Caco-2 (cell line): ENCODE measurements at places on chromosomes 7 and 10. TPM values are rescaled to one million over a fixed set of nuclear protein-coding genes. Genes with fewer than 3 reads are reported as not detected.

GRCh38 chr7:142301923-142302550 lies 44.2 kb upstream of the PRSS58 start:
- no peaks in the 10 kb centered on the region for H3K36me3 ChIP-seq
- H3K27ac ChIP-seq: no peak overlapping the region
- no peak overlapping the region for H3K4me3 ChIP-seq
- no peak for DNase-seq
- no peaks in the 10 kb centered on the region; the same call in 1 of the 2 replicates for H3K27me3 ChIP-seq

DNA sequence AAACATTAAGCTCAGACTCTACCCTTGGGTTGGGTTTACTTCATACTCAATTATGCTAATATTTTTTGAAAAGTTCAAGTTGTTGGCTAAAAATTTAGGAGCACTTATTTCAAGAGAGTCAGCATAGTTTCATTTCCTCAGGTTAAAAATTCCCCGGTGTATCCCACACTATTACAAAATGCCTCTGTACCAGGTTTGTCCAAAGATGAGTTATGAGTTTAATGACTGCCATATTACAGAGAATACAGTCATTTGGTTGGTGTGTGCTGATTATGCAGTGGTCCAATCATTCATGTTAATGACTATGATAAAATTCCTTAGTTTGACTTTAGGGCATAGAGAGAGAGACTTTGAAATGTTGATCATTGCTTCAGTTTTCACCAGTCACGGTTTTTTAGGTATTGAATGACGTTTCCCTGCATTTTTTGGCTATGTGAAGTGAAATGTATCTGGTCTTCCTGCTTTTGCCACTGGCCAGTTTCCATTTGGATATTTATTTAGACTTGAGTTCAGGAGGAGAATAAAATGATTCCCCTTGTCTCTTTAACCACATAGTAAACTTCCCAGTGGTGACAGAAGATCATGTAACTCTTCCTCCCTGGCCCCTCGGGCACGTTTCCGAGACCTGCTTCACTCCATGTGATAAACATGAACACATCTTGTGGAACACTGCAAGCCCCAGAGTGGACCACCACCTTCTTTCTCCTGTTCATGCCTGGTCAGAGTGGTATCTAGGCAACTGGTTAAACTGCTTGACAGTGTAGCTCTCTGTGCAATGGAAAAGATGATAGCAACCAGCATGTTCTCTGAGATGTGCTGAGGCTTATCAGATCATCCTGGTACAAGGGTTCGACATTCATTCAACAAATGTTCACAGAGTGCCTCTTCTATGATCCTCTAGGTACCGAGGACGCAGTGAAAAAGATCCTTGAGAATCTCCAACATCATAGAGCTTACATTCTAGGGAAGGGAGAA lies 153.6 kb downstream of the CACNB2 start:
- no peaks in the 10 kb centered on the region for H3K4me1 ChIP-seq
- no peak overlapping the region for H3K4me3 ChIP-seq
- H3K27ac ChIP-seq: no peak overlapping the region
- H3K36me3 ChIP-seq: no peaks in the 10 kb centered on the region
- no peak for DNase-seq

DNA sequence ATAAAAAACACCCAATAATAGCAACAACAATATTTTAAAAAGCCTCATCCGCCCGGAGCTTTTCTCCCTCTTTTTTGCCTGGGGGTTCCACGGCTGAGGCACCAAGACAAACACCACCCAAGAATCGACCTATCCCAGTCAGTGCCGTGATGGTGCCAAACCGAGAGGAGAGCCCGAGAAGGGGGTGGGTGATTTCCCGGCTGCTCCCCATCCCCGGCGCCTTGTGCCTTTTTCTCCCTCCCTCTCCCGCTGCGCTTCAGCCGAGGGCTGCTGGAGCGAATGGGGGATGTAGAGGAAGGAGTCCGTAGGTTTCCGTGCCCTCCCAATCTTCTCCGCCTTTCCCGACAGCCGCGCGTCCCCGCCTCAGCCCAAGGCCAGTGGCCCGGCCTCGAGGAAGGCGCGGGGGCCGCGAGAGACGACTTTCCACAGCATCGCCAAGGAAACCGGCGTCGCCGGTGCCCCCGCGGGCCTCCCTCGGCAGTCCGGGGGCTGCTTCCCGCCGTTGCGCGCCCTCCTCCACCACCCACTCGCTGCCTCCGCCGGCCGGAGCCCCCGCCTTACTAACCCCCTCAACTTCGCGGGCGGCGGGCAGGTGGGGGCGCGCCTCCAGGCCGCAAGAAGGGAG lies 1.3 kb downstream of the EGR2 start:
- H3K27me3 ChIP-seq: peaks cover 16% of the 10 kb centered on the region
- H3K36me3 ChIP-seq: no peaks in the 10 kb centered on the region
- no peak overlapping the region for H3K27ac ChIP-seq
- peak overlapping the region; percentile 55 for H3K4me3 ChIP-seq
- DNase-seq: no peak

- no peak overlapping the region for H3K27ac ChIP-seq
- no peak overlapping the region for H3K4me3 ChIP-seq
- H3K4me1 ChIP-seq: no peaks in the 10 kb centered on the region
- no peak for DNase-seq
- H3K36me3 ChIP-seq: no peaks in the 10 kb centered on the region
Measured at GRCh38 chr7:97601931-97602457, 129.9 kb upstream of the TAC1 start.

DNA sequence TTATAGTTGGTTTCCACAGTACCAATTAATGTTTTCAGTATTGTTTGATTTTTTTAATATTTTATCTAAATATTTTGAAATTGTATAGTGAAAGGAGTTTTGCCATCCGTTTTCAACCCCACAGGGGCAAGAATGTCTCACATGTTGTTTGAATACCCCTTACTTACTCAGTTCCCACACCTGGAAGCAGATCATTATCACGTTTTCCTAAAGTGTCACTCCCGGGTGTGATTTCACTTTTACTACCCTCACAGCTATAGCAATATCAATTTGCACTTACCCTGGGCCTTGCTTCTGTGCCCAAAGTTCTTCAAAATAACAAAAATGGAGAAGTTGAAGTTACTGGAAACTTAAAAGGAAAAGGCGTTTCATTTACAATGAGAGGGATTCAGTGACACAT lies 228.1 kb downstream of the CSTF2T start:
- no peaks in the 10 kb centered on the region for H3K27me3 ChIP-seq
- no peaks in the 10 kb centered on the region for H3K4me1 ChIP-seq
- H3K36me3 ChIP-seq: no peaks in the 10 kb centered on the region
- no peak overlapping the region for H3K4me3 ChIP-seq

GRCh38 chr7:22117222-22117621 lies 171.5 kb upstream of the CDCA7L start:
- no peaks in the 10 kb centered on the region for H3K27me3 ChIP-seq
- DNase-seq: peak; percentile 8
- no peak overlapping the region for H3K27ac ChIP-seq
- H3K4me1 ChIP-seq: no peaks in the 10 kb centered on the region
- no peak overlapping the region for H3K4me3 ChIP-seq

DNA sequence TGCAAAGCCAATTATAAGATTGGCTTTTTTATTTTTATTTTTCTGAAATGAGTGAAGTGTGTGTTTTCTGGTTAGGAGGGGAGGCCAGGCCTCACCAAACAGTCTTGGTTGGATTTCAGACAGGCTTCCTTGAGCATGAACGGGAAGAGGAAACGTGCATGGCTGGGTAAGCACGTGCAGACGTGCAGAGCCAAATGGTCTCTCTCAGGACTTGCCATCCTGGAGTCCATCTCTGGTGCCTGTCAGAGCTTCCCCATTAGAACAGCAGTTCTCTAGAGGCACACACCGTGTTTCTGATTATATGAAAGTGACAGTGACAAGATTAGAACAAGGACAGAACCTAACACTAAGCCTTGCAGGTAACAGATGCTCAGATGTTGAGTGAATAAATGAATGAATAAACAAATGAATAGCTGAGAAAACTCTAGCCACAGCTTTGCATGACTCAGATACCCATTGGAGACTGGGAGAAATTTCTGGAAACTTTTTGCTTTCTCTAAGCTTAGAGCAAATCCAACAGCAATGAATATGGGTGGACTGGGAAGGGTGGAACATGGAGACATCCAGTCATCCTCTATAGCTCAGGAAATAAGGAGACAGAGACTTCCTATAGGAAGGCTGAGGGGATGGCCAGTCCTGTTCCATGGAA lies 11.8 kb upstream of the CALD1 start:
- H3K4me3 ChIP-seq: no peak overlapping the region
- H3K27me3 ChIP-seq: no peaks in the 10 kb centered on the region
- H3K4me1 ChIP-seq: peaks cover 15% of the 10 kb centered on the region

DNA sequence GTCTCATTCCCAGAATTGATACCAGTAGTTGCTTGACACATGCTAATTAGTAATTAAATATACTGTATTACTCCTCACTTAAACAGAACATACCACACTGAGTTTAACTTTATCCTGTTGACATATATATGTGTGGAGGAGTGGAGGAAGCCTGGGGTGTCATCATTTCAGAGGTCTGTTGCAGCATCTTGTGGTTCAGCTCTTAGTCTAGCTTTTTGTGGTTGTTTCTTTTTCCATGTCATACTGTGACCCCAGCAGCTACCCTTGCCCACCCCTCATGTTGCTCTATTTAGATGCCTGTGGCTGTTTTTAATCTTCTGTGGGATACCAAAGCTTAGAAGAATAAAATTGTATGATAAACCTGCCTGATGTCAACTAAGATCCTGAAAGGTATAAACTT lies 875.4 kb downstream of the LRMDA start:
- H3K27ac ChIP-seq: no peak overlapping the region
- no peak overlapping the region for H3K4me3 ChIP-seq
- H3K27me3 ChIP-seq: no peaks in the 10 kb centered on the region
- no peaks in the 10 kb centered on the region for H3K36me3 ChIP-seq
- peaks cover 52% of the 10 kb centered on the region for H3K4me1 ChIP-seq

DNA sequence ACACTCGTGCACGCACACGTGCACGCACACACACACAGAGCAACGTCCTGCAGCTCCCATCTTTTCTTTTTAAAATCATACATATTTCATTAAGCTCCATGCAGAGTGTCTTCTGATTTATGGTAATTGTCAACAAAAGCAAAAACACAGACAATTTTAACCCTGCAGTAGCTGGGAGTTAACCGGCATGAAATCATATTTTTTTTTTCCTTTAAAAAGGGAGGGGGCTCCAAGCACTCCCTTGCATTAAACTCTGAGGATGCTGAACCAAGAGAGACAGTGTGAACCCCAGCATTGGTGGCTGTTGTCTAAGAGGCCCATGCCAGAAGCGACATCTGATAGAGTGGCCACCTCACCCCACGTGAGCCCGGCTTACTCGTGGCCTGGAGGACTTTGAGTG lies 542.6 kb downstream of the DNAJB6 start:
- H3K4me3 ChIP-seq: no peak overlapping the region
- no peak for DNase-seq
- H3K4me1 ChIP-seq: no peaks in the 10 kb centered on the region
- no peaks in the 10 kb centered on the region for H3K27me3 ChIP-seq
- no peaks in the 10 kb centered on the region for H3K36me3 ChIP-seq

DNA sequence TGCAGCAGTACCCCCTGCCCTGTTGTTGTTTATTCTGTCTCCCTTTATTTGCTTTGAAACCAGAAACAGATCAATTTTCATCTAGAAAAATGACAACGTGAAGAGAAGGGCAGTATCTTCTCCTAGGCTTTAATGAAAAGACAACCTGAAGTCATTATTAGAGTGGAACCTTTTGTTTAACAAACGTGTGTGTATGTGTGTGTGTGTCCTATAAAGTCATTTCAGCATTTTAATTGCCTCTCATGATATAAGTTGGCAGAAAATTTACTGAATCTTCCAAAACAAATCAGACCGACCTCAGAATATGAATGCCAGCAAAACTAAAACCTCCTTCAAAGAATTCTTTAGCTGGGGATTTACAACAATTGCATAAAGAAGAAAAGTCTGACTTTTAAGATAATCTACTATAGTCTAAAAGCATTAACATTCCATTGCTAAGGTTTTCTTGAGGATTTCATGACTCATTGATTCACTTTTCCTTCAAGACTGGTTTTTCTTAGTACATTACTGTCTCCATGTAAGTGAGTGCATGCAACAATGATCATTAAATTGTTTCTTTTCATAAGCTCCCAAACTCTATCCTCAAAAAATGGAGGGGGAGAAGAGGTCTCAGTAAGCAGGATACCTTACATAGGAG lies 3.2 kb downstream of the GLI3 start:
- no peak overlapping the region for H3K4me3 ChIP-seq
- no peak overlapping the region for H3K27ac ChIP-seq
- no peaks in the 10 kb centered on the region for H3K36me3 ChIP-seq
- no peaks in the 10 kb centered on the region; the same call in none of the 2 replicates for H3K27me3 ChIP-seq

DNA sequence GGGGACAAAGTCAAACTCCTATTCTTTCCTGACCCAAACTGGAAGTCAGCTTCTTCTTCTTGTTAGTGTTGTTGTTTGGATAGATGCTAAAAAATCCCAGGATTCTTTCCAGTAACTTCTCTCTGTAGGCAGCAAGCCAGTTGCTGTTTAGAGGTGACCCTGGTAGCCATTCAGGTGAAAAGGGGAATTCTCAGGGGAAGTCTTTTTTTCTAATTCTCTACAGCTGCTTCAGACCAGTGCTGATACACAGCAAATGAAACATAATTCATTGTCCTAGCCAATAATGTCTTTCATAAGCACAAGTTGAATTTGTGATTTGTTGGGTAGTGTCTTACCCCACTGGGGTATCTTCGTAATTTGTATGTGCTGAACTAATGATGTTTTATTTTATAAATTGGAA lies 357.3 kb downstream of the BBS9 start:
- H3K36me3 ChIP-seq: no peaks in the 10 kb centered on the region
- no peak for DNase-seq
- no peaks in the 10 kb centered on the region for H3K27me3 ChIP-seq
- H3K4me3 ChIP-seq: no peak overlapping the region
- no peaks in the 10 kb centered on the region for H3K4me1 ChIP-seq

DNA sequence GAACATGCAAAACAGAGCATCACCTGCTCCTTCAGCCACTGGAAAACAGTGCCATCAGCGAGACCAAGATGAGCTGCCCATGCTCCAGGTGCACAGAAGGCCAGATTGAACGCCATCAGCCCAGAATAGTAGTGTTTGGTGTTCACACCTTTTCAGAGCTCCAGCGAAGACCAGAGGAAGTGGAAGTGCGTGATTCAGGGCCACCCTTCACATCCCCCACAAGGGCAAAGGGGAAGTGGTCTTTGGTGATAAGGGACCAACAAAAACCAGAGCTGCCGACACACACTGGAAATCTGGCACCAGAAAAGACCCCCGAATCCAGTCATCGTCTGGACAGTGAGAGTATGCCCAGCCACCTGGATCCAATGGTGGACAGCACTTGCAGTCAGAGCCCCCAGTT lies 29.5 kb upstream of the TMEM72 start:
- H3K27me3 ChIP-seq: peaks cover 6% of the 10 kb centered on the region
- no peak overlapping the region for H3K4me3 ChIP-seq
- no peaks in the 10 kb centered on the region for H3K4me1 ChIP-seq
- no peaks in the 10 kb centered on the region for H3K36me3 ChIP-seq

- no peak for DNase-seq
- H3K27ac ChIP-seq: no peak overlapping the region
- H3K4me3 ChIP-seq: no peak overlapping the region
- no peaks in the 10 kb centered on the region for H3K27me3 ChIP-seq
- H3K36me3 ChIP-seq: no peaks in the 10 kb centered on the region
Measured at GRCh38 chr7:111183321-111183720, 92.4 kb downstream of the LRRN3 start.

The LIPM gene
- total RNA-seq: not detected in 2 replicates

The OTUD1 gene
- total RNA-seq: 9.2 and 10.7 TPM in 2 replicates

The CREB5 gene
- total RNA-seq: 9.1 and 9.2 TPM in 2 replicates

The TWNK gene
- 26.2 and 29.8 TPM in 2 replicates for total RNA-seq

The GNG11 gene
- not detected in 2 replicates for total RNA-seq

The STEAP2 gene
- total RNA-seq: 12.7 and 13.5 TPM in 2 replicates

The TRPV5 gene
- not detected in 2 replicates for total RNA-seq

The WNT2 gene
- total RNA-seq: not detected in 2 replicates

The IDI2 gene
- total RNA-seq: not detected in 2 replicates

The DNAJC2 gene
- 71.6 and 73.0 TPM in 2 replicates for total RNA-seq

The KNDC1 gene
- 1.5 and 3.2 TPM in 2 replicates for total RNA-seq
